ENCODE measurements at places on chromosomes 7 and 10.

DNA sequence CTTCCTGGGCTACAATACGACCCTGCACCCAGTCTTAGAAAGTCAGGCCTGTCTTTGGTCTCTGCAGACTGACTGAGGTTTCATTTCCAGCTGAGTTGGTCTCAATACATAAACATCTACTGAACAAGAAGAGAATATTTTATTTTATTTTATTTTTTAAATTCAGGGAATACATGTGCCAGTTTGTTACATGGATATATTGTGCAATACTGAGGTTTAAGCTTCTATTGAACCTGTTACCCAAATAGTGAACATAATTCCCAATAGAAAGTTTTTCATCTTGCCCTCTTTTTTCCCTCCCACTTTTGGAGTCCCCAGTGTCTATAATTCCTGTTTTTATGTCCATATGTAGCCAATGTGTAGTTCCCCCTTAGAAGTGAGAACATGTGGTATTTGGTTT, 10.7 kb downstream of the FZD8 start:
- no peak for DNase-seq

DNA sequence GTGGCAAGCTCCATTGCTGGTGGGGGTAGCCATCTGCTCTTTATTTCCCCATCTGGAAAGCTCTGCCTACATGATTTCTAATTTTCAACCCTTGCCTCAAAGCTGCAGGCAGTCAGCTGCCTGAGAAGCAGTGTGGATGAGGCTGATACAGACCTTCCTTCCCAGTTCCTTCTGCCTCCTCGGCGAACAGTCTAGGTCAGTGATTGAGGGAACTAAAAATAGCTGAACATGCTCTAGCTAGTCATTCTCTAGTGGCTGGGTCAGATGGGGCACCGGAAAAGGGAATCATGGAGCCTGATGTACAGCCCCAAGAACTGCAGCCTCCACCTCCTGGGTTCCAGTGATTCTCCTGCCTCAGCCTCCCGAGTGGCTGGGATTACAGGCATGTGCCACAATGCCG, 48.7 kb downstream of the NAMPT start:
- DNase-seq: no peak

DNA sequence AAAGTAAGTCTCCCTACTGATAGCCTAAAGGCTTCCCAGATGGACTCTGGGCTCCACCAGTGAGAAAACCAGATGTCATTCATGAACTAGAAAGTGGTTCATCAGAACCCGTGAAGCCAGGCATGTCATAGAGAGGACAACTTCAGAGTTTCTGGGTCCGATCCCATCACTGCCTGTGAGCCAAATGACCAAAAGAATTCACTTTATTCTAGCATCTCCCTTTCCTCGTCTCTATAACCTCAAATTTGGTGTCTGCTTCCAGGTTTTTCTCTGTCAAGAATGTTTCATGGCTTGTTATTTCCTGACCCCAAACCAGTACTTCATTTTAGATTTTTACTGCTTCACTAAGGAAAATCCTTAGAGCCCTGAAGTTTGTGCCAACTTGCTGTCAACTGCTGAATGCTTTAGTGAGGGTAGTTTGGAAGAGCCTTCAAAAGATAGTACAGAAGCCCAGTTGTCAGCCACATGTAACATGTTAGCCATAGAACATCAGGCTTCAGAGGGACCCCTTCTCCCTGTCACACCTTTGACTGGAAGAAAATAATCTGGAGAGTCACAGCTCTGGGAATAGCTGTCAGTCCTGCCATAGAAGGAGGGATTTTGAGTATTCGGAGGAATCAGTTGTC, 34.0 kb downstream of the ITGB8 start:
- DNase-seq: no peak

- peak; percentile 49 for DNase-seq
Observed at GRCh38 chr10:5293691-5294550, 70.8 kb upstream of the UCN3 start.

- DNase-seq: peak; percentile 23
Observed at GRCh38 chr10:77146712-77147336, 490.8 kb downstream of the KCNMA1 start.

- DNase-seq: peak; percentile 46
Observed at GRCh38 chr7:15199482-15199881, 296.9 kb upstream of the DGKB start.

DNA sequence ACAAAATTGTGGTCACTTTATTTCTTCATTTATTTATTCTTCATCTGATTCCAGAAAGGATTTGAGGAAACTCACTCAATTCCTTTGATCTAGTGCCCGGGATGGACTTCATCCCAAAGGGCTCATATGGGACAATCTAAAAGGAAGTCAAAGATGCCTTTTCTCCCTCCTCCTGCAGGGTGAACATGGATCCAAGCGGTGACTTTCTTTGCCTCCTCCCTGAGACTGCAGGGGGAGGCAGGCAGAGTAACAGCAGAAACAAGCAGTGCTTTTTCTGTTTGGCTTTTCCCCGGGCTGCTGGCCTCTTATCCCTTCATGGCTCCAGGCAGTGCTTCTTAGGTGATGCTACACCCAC, 10.0 kb upstream of the DNMBP start:
- DNase-seq: no peak

GRCh38 chr7:17205910-17206309, 92.5 kb upstream of the AHR start:
- no peak for DNase-seq

DNA sequence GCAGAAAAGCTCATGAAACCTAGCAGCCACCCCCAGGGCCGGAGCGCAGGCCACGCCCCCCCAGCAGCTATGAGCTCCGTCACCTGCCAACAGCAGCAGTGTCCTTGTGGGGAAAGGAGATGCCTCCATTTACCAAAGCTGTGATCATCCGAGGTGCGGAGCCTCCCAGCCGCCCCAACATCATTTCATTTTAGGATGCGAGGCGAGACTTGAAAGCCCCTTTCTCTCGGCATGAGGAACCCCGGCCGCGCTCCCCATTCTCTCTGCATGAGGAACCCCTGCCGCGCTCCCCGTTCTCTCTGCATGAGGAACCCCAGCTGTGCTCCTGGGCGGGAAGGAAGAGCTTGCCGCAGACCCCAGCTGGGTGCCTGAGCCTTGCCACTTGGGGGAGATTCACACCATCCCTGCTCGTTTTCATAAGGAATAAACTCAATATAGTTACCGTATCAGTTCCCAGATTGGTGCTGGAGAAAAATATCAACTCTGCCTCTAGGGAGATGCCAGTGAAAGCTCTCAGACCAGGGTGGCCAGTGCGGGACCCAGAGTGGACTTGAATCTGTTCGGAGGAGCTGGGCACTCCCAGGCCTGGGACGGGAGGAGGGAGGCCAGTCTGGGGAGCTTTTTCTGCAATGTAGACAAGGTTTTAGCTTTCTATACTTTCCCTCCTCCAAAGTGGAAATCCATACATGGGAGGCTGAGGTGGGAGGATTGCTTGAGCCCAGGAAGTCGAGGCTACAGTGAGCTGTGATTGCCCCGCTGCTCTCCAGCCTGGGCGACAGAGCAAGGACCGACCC, 35.0 kb downstream of the JAKMIP3 start:
- no peak for DNase-seq

DNA sequence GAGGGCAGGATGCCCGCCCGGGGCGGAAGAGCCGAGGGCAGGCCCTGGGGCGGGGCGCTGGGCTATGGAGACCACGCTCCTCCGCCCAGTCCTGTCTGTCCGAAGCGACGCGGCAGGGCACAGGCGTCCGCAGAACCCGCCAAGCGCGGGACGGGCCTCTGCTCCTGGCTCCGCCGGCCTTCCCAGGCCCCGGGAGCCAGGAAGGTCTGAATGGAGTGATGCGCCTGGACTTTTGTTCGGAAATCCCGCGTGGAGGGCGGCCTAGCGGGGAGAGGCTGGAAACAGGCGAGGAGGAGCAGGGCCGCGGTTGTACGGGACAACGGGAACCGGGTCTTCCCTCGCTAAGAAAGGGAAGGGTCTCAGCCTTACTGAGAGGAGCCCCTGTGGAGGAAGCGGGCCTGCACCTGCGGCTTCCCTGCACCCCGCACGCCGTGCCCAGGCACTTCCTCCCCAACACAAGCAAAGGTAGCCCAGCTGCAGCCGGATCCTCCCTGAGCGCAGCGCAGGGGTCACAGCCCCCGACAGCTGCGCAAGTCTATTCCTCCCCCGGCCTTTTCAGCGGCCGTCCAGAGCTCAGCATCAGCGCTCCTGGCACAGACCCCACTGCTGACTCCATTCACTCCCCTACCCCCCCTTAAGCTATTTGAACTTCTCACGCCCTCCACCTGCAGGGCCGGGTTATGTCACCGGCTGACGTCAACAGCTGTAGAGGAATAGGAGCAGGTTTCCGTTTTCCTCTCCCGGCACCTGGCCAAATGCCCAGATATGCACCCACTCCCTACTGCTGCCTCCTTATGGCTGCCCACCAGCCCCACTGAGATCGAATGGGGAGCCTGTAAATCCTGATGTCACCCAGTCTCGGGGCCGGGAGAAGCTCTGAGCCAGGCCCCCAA, 143.2 kb upstream of the RET start:
- DNase-seq: no peak

DNA sequence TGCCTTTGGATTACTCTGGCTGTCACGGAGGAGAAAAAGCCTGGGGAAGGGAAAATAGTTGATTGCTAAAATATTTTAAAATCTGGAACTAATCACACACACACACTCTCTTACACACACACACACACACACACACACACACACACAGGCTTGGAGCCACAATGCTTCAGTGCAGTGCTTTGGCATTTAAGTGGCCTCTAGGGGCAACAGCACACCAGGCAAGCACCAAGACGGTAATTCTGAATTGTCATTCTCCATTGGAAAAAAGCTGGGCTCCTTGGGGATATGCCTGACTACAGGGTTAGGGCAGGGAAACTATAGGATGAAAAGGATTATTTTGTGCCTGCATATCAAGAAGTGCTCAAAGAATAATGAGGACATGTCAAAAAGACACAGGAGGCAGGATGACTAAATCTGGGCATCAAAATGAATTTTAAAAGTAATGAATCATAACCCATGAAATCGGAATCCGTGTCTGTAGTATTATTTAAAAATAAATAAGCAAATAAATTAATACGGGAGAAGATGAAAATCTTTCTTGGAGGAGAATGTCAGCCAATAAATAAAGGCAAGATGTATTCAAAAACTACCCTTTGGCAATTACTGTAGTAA, 30.4 kb upstream of the DDC start:
- DNase-seq: peak; percentile 39

DNA sequence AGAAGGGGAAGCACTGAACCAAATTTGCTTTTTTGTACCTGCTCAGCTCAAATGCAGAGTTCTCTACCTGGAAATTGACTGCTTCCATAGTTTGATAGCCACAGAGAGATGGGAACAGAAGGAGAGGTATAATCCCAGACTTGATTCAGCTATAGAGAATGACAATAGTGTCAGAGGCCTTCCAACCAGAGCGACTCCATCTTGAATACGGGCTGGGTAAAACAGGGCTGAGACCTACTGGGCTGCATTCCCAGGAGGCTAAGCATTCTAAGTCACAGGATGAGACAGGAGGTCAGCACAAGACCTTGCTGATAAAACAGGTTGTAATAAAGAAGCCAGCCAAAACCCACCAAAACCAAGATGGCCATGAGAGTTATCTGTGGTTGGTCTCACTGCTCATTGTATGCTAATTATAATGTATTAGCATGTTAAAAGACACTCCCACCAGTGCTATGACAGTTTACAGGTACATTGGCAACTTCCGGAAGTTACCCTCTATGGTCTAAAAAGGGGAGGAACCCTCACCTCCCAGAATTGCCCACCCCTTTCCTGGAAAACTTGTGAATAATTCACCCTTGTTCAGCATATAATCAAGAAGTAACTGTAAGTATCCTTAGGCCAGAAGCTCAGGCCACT, 42.7 kb upstream of the ATRNL1 start:
- DNase-seq: no peak

DNA sequence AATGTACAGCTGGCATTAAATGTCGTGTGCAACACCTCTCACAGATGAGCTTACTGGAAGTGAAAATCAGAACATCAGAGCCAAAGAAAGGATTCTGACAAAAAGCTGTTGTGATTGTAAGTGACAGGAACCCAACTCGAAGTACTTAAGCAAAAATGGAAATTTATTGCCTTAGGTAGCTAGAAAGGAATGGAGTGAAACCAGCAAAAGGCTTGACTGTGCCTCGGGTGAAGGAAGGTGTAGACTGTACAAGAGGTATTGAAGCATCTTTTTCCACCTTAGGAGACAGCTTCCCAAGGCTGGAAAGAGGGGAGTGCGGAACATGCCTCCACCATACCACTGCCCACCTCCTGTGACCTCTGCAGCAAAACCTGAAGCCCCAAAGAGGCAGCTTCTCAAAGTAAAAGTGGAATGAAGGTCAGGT, 27.3 kb upstream of the ITGB1 start:
- DNase-seq: no peak

GRCh38 chr10:61944410-61945147, 43.1 kb downstream of the ARID5B start:
- no peak for DNase-seq

- peak; percentile 17 for DNase-seq
Observed at GRCh38 chr10:12638103-12638502, 288.8 kb downstream of the CAMK1D start.

GRCh38 chr7:16652240-16652583, 6.2 kb downstream of the BZW2 start:
- no peak for DNase-seq

DNA sequence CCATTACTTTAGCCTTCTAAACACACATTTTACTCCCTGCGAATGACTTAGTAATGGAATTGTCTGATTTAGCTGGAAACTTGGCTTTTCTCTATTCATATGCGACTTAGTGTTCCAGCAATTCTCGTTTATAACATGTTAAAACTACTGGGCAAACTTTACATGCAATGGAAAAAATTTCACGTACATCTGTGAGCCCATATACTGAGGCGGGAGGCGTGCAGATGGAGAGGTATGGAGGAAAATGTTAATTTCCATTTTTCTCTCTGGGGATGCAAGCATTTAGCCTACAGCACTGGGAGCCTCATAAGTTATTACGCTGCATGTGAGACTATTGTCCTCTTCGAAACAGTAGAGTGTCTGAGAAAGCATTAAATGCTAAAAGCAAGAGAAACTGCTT, 591.5 kb upstream of the ANKRD30A start:
- DNase-seq: no peak

- peak; percentile 81 for DNase-seq
Observed at GRCh38 chr7:139109188-139109982, at the start of gene ZC3HAV1. TSS of gene ZC3HAV1 (minus strand) at chr7:139109720. CDS start at chr7:139109331, 389 bp downstream.

DNA sequence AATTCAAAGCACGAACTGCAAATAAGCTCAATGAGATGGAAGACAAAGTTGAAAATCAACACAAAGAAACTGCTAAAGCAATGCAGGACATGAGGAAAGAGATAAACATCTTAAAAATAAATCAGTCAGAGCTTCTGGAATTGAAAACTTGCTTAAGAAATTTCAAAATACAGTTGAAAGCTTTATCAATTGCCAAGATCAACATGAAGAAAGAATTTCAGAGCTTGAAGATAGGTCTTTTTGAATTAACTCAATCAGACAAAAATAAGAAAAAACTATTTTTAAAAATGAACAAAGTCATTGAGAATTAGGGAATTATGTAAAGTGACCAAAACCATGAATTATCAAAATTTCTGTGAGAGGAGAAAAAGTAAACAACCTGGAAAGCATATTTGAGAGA, 218.1 kb downstream of the CTNNA3 start:
- DNase-seq: no peak

GRCh38 chr10:24889639-24890038, 62.8 kb downstream of the PRTFDC1 start:
- peak; percentile 75 for DNase-seq

Data from fibroblast of skin of back (primary cell).